Right lobe of liver (tissue), 6 donors: ENCODE measurements at places on chromosomes 7 and 10. TPM values are rescaled to one million over a fixed set of nuclear protein-coding genes. Genes with fewer than 3 reads are reported as not detected.

The IRF5 gene
- total RNA-seq, result 6.9 TPM

The MGAM2 gene
- total RNA-seq, result 0.12 TPM

The NEUROD6 gene
- not detected for total RNA-seq

The MMD2 gene
- not detected for total RNA-seq

The PAPOLB gene
- not detected for total RNA-seq

The TRIL gene
- total RNA-seq, result 0.12 TPM

The PRSS37 gene
- not detected for total RNA-seq

The EVX1 gene
- total RNA-seq, result not detected

The LRIT1 gene
- not detected for total RNA-seq

The CAMK2B gene
- 5.1 TPM for total RNA-seq

The MYH16 gene
- not detected for total RNA-seq

GRCh38 chr7:28749638-28750037 is 208.5 kb downstream of the TRIL start:
- DNase-seq, result no peak

- DNase-seq, result peak; percentile 28
Observed at GRCh38 chr7:155340721-155341120, 43.0 kb downstream of the INSIG1 start.

DNA sequence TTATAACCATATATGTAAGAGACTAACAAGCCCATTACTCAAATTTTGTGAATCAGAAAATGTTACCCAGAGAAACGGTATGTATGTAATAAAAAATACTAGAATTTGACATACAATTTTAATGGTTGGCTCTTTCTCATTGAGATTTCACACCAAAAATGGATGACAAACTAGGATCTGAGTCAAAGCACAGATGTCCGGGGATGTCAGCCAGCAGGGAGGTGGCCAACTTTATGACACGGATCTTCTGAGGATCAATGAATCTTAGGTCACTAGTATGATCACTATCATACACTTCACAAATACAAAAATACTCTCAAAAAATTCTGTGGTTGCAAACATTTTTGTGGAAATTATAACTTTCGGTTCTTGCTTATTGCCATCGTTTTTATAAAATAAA is 173.5 kb upstream of the NFE2L3 start:
- no peak for DNase-seq

DNA sequence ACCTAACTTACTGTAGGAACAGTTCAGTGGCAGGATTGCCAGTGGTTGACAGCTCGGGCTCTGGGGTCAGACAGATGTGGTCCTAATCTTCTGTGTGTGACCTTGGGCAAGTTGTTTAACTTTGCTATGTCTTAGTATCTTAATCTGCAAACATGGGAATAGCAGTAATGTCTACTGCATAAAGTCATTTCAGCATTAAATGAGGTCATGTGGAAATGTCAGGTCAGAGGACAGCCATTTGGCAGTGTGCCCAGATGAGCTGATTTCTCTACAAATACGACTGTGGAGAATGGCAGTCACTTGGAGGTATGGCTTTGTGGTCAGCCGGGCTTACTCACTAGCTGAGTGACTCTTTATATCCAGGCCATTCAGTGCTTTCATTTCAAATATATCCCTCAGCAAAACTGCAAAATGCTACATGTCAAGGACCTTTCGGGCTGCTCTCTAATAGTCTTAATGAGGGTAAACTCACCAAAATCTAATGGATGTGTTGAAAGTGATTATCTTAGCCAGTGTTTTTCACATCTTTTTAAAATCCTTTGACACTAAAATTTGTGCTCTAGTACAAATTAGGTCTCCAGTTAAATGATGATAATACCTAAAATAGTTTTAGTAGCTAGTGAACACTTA is 171.4 kb downstream of the ST7 start:
- peak; percentile 90 for DNase-seq

- DNase-seq, result no peak
Observed at GRCh38 chr10:98538472-98538871, 91.7 kb upstream of the HPS1 start.

DNA sequence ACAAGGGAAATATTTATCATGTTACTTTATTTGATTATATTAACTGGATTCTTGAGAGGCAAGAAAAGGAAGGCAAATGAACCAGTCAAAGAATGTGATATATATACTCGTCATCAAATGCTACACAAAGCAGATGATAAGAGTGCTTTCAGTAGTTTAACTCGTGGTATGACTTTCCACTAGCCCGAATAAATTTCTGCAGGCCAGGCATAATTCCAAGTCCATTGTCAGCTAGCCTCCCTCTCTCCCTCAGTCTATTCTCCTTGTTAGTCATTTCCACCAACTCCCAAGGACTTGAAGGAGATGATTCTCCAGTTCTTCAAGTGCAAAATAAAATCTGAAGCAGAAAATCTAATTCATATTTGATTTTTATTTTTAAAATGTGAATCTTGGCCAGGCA is 190.5 kb downstream of the GLI3 start:
- no peak for DNase-seq

DNA sequence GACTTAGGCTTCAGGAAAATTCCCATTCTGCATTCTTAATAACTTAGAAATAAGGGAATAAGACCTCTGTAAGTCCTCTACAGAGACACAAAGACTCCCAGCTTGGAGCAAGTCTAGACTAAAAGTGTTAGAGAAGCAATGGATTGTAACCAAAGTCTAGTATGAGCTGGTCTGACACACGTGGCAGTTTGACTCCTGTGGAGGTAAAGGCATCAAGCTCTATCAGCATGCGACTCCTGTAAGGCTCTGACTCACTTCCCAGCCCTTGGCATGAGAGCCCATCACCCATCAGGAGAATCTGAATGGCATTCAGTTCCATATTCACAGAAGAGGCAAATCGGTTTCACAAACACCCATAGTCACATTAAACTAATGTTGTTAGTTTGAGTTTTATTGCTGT is 4.4 kb upstream of the VSTM4 start:
- DNase-seq, result no peak

GRCh38 chr7:70710011-70710480 is 421.9 kb upstream of the GALNT17 start:
- no peak for DNase-seq

GRCh38 chr10:938941-939678 is 7.6 kb upstream of the LARP4B start:
- no peak for DNase-seq

GRCh38 chr10:97080051-97080776 is 105.5 kb downstream of the SLIT1 start:
- no peak for DNase-seq

DNA sequence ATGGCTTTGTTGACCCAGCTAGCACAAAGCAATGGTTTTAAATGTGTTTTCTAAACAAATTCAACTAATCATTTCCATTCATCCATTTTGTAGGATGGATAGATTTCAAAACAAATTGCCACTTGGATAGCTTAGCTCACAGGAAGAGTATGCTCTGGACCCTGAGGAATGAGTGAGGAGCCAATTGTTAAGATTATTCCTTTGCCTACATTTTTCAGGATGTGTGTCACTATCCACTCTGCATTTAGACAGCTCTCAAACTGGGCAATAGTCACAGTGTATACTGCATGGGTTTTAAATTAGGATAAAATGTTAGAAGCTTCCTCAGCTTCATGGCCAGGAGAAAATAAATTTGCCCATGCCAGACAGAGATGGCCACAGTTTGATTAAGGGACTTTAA is 605.6 kb upstream of the TEX47 start:
- no peak for DNase-seq

GRCh38 chr10:48896756-48897440 is 42.7 kb downstream of the LRRC18 start:
- no peak for DNase-seq
